ENCODE measurements at places on chromosomes 7 and 10. TPM values are rescaled to one million over a fixed set of nuclear protein-coding genes. Genes with fewer than 3 reads are reported as not detected.

- peak; percentile 56 for DNase-seq
- peak overlapping the region; percentile 99 for H3K27ac ChIP-seq
- H3K27me3 ChIP-seq: no peaks in the 10 kb centered on the region
- no peaks in the 10 kb centered on the region for H3K36me3 ChIP-seq
Measured at GRCh38 chr7:7970237-7970530, 1.6 kb downstream of the GLCCI1 start.

- H3K4me1 ChIP-seq: no peaks in the 10 kb centered on the region
- no peaks in the 10 kb centered on the region for H3K27me3 ChIP-seq
- no peak overlapping the region for H3K27ac ChIP-seq
- no peak overlapping the region for H3K4me3 ChIP-seq
Measured at GRCh38 chr10:62511656-62512055, 137.5 kb downstream of the ZNF365 start.

The ADAMTS14 gene
- not detected for total RNA-seq

GRCh38 chr10:16995867-16996529 lies 133.6 kb downstream of the CUBN start:
- H3K27me3 ChIP-seq: no peaks in the 10 kb centered on the region
- no peak overlapping the region for H3K4me3 ChIP-seq

The PKD2L1 gene
- not detected for total RNA-seq

GRCh38 chr10:132196178-132197113 lies 9.7 kb downstream of the DPYSL4 start:
- no peak overlapping the region for H3K27ac ChIP-seq
- no peaks in the 10 kb centered on the region for H3K4me1 ChIP-seq
- no peaks in the 10 kb centered on the region for H3K36me3 ChIP-seq
- H3K4me3 ChIP-seq: no peak overlapping the region
- no peak for DNase-seq
